Osteoblast (primary cell): ENCODE measurements at places on chromosomes 3 and 15.
A peak's percentile ranks its signal among the peaks of the same experiment; 100 is the strongest.

- no peak for DNase-seq
Measured at GRCh38 chr3:12430086-12430485, 54.2 kb upstream of the TSEN2 start.

DNA sequence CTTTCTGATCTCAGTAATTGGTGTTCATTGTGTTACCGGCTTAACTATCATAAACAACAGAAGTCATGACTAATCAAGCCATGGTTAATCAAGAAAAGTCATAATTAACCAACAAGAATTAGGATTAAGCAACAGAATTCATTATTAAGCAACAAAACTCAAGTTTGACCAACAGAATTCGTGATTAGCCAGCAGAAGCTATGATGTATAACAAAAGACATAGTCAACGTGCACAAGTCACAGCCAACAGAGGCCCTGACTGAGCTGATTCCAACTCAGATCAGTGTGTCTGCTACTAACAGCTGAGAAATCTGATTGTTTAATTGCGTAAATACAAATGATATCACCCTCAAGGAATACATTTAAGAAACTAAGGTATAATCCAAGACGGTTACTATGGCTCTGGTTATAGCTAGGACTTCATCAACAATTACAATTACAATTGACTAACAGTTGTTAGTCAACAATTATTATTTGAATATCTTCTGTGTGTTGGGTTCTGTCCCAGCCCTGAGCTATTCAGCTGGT is 67.7 kb downstream of the RARB start:
- no peak for DNase-seq

DNA sequence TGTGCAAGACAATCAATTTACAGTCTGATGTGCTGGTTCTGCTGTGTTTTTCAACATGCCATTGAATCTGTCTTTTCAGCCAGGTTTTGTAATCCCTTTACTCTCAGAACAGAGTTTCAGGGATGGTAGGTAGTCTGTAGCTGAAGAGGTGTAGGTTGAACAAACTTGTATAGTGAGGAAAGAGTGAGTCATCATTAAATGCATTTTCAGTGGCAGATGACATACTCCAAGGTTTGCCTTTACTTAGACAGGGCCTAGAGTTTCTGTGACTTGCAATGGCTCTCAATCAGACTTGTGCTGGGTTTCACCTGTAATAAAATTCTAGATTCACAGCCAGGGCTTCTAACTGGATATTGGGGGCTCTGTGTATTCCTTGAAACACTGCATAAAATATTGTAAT is 94.6 kb downstream of the CYP19A1 start:
- no peak for DNase-seq

GRCh38 chr3:126349071-126349470 is 8.1 kb downstream of the KLF15 start:
- peak; percentile 62 for DNase-seq

- peak; percentile 80 for DNase-seq
Measured at GRCh38 chr3:66822186-66823008, 175.7 kb upstream of the KBTBD8 start.

- DNase-seq = peak; percentile 93
Measured at GRCh38 chr3:42547401-42547945, 34.3 kb downstream of the SEC22C start.

DNA sequence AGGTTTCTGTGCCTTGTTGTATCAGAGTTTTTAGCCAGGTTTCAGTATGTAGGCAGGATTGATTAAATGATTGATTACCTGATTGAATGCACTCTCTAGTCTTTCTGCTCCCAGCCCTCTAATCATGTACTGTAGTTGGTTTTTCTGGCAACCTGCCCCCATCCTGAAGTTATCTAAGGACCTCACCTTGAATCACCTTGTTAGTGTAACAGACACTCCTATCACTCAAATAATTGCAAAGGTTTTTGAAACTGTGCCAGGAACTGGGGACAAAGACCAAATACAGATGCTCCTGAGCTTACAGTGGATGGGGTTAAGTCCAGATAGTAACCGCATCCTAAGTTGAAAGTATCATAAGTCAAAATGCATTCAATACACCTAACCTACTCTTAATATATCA is 141.5 kb upstream of the EIF1B start:
- DNase-seq = no peak

- DNase-seq = peak; percentile 58
Measured at GRCh38 chr15:29968895-29969561, 113.7 kb upstream of the GOLGA8J start.

- peak; percentile 64 for DNase-seq
Measured at GRCh38 chr3:10356461-10356981, 35.6 kb upstream of the SEC13 start.

GRCh38 chr3:4343258-4343657 is 40.1 kb downstream of the SETMAR start:
- peak; percentile 17 for DNase-seq

DNA sequence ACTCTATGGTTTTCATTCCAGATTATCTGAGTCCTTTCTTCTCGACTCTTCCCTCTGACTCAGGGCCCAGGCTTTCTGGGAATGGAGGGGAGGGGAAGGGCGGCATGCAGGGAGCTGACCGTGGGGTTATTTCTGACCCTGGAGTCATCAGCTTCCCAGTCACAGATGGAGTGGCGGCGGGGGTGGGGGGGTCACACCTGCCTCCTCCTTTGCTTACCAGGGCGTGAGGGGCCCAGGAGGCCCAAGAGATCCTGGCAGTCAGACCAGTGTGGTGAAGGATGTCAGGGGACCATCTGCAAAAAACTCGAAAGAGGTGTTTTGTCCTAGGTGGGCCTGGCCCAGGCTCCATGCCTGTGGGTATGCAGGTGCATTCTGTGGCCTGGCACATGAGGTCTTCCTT is 996 bp upstream of the XIRP1 start:
- DNase-seq = peak; percentile 91

- DNase-seq = no peak
Measured at GRCh38 chr3:9875448-9875847, 4.6 kb downstream of the CIDEC start.

DNA sequence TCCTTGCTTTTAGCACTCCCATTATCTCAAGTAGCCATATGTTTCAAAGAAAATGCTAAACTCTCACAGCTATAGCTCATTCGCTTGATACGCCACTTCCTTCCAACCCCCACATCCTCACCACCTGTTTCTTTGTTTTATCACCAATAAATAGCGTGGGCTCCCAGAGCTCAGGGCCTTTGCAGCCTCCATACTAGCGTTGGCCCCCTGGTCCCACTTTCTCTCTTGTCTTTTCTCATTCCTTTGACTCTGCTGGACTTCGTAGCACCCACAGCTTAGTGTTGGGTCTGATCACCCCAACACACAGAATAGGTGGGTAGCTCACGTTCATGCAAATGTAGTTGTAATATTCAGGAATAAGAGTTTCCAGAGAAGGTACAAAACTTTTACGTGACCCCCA is 4.1 kb upstream of the GPD1L start:
- DNase-seq = no peak

DNA sequence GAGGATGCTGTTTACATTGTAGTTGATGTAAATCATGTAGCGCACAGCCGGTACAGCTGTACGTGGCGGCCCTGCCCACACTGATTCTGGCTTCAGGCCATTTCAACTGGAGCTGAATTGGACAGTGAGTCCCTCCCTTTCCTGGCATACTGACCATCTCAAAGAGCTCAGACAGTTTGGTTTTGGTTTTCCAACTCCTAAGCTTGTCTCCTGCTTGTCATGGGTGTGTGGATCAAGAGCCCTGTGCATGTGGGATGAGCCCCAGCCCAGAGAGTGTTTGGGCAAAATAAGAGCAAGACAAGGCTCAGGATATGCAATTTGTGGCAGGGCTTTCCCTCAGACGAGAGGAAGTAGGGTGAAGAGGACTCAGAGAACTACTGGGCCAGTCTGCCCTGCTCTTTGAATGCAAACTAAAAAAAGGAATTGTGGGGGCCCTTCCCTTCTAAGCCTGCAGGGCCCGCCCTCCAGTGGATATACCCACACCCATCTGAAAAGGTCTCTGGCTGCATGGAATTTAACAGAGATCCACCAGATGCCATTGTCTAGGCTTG is 13.3 kb downstream of the ITGA11 start:
- peak; percentile 77 for DNase-seq

GRCh38 chr3:95311272-95311671 is 1248.4 kb downstream of the NSUN3 start:
- DNase-seq = no peak

GRCh38 chr3:27345493-27345892 is 23.7 kb downstream of the NEK10 start:
- DNase-seq = no peak

GRCh38 chr15:52076889-52077781 is 35.4 kb downstream of the BCL2L10 start:
- DNase-seq = peak; percentile 92

DNA sequence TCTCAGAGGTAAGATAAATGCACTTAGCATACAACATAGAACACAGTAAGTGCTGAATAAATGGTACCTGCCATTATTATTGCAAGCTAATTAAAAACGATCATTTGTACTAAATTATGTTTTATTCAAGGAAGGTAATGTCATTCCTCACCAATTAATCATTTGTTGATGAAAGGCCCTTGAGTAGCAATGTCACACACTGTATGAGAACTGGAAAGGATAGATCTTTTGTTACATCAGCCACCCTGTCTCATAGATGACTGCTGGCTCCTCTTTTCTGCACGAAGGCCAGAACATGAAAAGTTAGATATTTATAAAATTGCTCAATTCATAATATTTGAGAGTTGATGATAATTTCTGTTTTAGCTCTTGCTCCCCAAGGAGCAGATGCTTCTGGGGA is 415.4 kb downstream of the RBMS3 start:
- no peak for DNase-seq

DNA sequence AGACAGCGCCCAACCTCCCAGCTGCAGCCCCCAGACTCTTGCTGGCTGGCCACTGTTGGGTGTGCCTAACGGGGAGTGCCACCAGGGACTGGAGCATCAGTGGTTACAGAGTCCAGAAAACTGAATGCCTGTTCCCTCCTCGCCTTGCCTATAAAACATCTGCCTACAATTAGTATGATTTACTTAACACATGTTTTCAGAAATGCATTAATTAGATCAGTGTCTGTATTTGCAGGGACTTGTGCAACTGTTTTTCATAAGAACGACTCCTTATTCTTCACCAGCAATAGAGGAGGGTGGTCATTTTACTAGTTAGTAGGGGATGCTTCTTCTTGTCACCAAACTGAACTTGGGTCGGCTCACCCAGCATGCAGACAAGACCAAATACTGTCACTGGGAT is 248.7 kb downstream of the GABRG3 start:
- DNase-seq = peak; percentile 18

GRCh38 chr15:47819158-47819557 is 101.9 kb downstream of the SEMA6D start:
- no peak for DNase-seq

DNA sequence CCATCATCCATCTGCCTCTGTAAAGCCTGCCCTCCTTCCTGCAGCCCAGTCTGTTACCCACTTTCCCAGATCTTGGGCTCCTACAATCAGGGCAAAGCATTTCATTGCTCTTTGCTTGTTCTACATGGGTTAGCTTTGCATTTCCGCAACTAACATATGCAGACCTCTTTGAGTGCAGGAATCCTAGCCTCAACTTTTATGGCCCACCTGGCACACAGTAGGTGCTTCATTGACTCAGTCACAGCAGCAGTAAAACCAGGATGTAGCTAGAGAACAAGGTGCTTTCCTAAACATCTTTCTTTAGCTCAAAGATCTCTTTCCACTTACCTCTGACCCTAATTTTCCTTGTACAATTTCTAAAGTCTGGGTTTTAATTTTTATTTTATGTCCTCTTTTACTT is 3.5 kb downstream of the CD80 start:
- DNase-seq = no peak

DNA sequence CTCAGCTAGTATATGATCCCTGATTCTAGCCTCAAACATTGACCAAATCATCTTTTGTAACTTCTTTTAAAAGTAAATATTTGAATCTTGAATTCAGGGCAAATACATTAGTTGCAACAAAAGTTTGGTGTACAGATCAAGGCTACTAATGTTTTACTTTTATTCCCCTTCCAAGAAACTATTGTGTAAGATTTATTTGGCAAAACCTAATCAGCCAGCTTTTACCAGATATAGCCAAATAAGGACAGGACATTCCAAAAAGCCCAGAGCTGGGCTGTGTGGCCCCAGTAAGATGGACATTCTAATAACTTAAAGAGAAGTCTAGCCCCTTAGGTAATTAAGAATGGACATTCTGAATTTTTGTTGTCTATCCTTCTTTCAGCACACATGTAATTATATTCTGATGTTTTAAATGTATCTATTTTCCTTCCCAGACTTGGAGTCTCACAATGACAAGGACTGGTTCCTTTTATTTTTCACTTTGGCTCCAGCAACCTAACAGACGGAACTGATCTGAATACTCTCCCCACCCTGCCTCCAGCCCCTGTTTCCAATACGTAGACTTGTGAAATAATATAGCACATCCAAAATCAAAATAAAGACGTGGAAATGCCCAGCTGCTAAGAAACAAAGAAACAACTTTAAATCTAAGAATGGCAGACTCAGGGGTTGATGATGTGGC is 48.1 kb downstream of the STARD5 start:
- DNase-seq = no peak

DNA sequence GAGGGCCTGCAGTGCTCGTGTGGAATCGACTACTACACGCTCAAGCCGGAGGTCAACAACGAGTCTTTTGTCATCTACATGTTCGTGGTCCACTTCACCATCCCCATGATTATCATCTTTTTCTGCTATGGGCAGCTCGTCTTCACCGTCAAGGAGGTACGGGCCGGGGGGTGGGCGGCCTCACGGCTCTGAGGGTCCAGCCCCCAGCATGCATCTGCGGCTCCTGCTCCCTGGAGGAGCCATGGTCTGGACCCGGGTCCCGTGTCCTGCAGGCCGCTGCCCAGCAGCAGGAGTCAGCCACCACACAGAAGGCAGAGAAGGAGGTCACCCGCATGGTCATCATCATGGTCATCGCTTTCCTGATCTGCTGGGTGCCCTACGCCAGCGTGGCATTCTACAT is 3.8 kb downstream of the RHO start:
- DNase-seq = peak; percentile 38

DNA sequence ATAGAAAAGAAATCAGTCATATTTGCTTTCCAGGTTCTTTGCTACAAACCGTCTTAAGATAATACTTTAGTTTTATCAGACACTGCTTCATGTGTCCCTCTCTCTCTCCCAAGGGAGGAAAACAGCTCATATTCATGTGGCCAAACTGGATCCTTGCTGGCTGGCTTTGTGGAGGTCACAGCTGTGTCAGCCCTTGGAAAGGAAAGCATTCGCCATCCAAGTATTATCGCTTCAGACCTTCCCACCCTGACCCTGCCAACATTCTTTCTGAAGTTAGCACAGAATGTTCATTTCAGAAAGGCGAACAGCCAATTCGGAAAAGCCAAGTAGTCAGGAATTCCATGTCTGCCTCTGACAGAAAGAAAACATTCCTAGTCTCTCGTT is 213.6 kb downstream of the FEZF2 start:
- DNase-seq = peak; percentile 69

DNA sequence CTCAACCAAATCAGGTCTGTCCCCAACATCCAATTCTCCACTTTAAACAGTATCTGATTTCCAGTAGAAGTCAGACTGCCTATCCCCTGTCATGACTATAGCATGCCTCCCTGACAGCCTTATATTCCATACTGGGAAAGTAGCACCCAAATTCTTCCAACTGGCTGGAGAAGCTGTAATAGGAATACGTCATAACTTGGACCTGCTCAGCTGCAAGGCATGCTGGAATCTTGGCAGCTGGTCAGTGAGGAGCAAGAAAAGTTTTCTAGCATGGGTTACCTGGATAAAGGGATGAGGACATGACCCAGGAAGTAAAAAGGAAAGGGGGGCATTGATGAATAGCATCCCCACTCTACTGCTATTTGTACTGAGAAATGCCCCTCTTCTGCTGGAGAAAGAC is 8.9 kb downstream of the SEMA5B start:
- no peak for DNase-seq
